ENCODE measurements at places on chromosomes 1 and 21.

DNA sequence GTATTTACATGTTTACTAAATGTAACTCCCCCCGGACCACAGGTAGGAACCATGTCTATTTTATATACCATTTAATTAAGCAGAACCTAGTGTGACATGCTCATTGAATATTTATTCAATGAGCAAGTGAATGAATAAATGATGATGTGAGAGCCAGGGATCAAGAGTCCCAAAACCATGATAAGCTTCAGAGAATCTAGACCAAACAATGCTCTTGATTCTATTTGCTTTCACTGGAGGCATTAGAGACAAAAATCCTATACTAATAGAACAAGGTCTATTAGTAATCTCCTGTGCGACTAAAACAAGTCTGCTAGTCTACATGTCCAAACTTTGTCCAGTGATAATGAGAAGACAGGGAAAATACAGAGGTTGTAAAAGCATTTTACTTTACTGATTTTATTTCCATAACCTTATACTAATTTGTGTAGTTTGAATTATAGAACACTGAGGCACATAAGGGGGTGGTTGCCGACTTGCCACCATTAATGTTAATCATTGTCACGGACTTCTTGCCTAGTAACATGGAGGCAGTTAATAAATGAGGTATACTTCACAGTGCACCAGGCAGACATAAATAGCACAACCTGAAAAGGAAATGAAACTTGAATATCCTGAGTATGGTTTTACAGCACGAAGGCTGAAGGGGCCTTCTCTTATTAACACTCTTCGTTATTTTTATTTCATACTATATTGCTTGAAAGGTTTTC is 69.8 kb downstream of the TBX15 start:
- DNase-seq: no peak

- no peak for DNase-seq
Observed at GRCh38 chr1:246815693-246816270, 91.6 kb downstream of the SCCPDH start.

DNA sequence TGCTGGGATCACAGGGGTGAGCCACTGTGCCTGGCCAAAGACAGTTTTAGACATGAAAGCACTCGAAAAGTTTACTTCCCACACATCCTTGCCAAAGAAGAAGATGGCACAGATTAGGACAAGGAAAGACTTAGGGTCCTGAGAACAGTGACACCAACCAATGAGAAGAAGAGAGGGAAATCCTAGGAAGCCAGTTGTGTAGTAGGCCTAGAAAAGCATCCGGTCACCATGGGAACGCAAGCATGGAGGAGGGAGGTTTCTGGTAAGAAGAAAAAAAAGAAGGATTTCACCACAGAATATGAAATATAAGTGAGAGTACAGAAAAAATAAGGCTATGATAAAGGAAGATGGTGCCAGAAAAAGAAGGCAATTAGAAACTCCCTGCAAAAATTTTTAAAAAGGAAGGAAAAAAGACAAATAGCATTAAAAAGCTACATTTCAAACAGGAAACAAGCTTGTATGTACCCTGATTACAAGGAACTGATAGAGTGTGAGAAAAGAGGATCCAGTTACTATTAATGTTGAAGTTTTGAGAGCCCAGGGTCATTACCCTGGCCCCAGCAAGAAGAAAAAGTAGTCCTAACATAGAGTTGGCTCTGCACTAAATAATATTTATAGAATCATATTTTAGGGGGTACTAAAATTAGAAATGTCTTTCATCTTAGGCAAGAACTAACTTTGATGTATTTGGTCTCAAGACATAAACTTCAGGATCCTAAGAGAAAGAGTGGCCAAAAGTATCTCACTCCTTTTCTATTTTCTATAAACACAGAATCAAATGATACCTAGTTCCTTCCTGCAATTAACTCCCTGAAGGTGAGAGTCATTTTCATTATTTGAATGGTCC is 16.1 kb downstream of the DIPK1A start:
- no peak for DNase-seq

GRCh38 chr1:8422510-8423268 is 104.8 kb downstream of the SLC45A1 start:
- no peak for DNase-seq

- no peak for DNase-seq
Observed at GRCh38 chr1:167905182-167905581, 8.8 kb downstream of the ADCY10 start.

GRCh38 chr21:44024257-44024656 is 12.1 kb downstream of the TRAPPC10 start:
- DNase-seq: no peak

GRCh38 chr1:192954705-192955265 is 104.4 kb downstream of the UCHL5 start:
- DNase-seq: no peak

- no peak for DNase-seq
Observed at GRCh38 chr1:231576804-231577718, 48.6 kb downstream of the TSNAX start.

DNA sequence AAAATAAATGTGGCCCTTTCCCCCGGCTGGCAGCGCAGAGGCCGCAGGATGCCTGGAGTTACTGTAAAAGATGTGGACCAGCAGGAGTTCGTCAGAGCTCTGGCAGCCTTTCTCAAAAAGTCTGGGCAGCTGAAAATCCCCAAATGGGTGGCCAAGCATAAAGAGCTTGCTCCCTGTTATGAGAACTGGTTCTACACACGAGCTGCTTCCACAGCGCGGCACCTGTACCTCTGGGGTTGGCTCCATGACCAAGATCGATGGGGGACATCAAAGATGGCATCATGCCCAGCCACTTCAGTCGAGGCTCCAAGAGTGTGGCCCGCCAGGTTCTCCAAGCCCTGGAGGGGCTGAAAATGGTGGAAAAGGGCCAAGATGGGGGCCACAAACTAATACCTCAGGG is 95.9 kb downstream of the LRIG2 start:
- DNase-seq: no peak

- no peak for DNase-seq
Observed at GRCh38 chr1:66468722-66469121, 65.2 kb upstream of the SGIP1 start.

DNA sequence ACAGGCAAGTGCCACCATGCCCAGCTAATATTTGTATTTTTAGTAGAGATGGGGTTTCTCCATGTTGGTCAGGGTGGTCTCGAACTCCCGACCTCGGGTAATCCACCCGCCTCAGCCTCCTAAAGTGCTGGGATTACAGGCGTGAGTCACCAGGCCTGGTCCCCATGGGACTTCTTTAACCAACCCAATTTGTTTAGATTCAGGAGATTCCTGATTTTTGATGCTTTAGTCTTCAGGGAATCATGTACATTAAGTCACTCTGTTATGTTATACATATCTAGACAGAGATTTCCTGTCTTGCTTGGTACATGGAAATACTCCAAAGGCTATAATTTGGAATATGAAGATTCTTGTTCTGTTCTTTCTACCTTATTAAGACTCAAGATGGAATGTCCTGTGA is 202.4 kb upstream of the L1TD1 start:
- DNase-seq: no peak

- no peak for DNase-seq
Observed at GRCh38 chr1:192435704-192436103, 118.9 kb downstream of the RGS21 start.

GRCh38 chr21:37553078-37553481 is 186.5 kb downstream of the DYRK1A start:
- DNase-seq: no peak

- DNase-seq: no peak
Observed at GRCh38 chr1:117237726-117238381, 27.1 kb upstream of the VTCN1 start.

GRCh38 chr1:22810378-22810777 is 99.7 kb downstream of the EPHB2 start:
- DNase-seq: no peak

DNA sequence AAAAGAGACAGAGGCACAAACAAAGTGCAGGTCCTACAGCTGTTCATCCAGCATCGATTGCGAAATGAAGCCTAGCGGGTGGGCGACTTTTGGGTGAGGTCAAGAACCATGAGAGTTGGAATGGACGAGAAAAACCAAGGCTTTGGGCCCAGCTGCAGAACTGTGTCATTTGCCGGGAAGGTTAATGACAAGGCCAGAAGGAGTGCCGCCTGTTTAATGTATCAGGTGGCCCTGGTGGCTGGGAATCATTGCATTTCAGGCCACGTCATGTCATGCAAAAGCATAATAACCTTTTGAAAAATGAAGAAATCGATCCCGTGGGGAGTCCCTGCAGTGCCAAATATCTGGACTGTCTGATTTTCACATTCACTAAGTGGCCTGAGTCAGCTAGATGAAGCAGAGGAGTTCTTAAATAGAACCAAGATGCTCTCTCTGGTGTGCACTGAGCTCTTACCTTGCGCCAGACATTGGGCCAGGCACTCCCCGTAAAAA is 8.1 kb upstream of the RCC2 start:
- no peak for DNase-seq

DNA sequence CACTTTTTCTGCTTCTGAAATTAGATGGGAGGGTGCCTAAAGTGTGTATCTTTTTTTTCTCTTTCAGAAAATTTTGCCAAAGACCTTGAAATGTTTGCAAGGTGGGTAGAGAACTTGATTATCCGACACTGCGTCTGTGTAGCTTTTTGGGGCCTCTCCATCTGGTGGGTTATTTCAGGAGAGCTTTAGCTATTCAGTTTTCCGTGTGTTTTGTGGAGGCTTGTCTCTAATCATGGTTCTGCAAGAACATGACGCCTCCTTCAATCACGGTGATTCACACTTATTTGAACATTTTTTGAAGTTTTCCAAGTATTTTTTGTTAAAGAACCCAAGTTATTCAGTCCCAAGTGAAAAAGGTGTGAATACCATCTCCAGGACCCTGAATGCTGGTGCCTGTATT is 4.4 kb downstream of the CENPS start:
- no peak for DNase-seq

GRCh38 chr1:67958472-67958871 is 92.0 kb downstream of the DIRAS3 start:
- no peak for DNase-seq

DNA sequence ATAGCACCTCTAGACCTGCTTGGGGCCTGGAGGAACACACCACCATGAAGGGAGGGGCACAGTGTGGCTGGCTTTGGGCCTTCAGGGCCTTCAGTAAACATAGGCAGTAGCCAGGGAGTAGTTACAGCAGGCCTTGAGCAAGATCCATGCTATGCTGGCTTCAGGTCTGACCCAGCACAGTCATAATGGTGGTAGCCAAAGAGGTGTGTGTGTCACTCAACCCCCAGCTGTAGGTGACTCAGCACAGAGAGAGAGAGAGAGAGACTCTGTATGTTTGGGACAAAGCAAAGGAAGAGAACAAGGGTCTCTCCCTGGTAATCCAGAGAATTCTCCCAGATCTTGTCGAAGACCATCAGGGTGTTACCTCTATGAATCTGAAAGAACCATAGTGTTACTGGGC is 250.5 kb upstream of the PKN2 start:
- no peak for DNase-seq

- no peak for DNase-seq
Observed at GRCh38 chr21:35232545-35233176, 183.6 kb upstream of the RUNX1 start.

DNA sequence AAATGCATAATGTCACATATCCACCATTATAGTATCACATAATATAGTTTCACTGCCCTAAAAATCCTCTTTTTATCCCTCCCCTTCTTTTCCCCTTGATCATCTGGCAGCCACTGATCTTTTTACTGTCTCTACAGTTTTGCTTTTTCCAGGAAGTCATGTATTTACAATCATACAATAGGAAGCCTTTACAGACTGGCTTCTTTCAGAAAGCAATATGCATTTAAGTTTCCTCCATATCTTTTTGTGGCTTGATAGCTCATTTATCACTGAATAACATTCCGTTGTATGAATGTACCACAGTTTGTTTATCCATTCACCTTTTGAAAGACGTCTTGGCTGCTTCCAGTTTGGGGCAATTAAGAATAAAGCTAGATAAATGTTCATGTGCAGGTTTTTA is 14.3 kb upstream of the WDTC1 start:
- no peak for DNase-seq

GRCh38 chr1:72516264-72516663 is 233.9 kb upstream of the NEGR1 start:
- DNase-seq: no peak

GRCh38 chr1:214847071-214847810 is 235.3 kb upstream of the KCNK2 start:
- DNase-seq: no peak

DNA sequence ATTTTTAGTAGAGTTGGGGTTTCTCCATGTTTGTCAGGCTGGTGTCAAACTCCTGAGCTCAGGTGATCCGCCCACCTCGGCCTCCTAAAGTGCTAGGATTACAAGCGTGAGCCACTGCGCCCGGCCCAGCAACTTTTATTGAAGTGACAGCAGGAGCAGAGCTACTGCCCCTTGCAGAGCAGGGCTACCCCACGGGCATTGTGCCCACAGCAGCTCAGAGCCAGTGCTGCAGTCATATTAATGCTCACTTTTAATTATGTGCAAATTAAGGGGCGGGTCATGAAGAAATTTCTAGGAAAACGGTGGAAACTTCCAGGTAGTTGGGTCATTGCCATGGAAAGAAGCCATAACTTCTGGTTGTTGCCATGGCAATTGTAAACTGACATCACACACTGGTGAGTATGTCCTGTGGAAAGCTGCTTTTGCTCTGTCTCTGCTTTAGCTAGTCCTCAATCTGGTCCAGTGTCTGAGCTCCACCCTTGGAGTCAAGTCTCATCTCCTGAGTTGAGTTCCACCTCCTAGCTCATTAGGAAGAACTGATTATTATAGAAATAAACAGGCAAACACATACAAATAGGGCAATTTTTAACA is 127.3 kb upstream of the ADGRL4 start:
- DNase-seq: no peak

GRCh38 chr1:197402189-197402588 is 134.1 kb downstream of the CRB1 start:
- DNase-seq: no peak

DNA sequence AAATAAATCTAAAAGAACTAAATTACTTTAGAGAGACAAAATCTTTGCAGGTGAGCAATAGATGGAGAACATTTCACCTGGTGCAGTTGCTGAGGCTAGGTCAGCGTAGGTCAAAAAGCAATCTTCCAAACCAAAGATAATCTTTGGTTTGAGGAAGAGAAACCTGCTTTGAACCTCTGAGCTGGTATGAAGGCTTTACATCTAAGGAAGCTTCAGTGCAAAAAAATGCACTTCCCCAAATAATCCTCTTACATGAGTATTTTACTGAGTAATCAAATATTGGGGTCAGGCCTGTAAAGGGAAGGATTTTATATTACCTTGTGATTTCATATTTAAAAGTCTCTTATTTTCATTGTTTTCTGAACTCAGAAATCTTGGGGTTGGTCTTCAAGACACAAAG is 223.6 kb downstream of the SRGAP2C start:
- DNase-seq: no peak

DNA sequence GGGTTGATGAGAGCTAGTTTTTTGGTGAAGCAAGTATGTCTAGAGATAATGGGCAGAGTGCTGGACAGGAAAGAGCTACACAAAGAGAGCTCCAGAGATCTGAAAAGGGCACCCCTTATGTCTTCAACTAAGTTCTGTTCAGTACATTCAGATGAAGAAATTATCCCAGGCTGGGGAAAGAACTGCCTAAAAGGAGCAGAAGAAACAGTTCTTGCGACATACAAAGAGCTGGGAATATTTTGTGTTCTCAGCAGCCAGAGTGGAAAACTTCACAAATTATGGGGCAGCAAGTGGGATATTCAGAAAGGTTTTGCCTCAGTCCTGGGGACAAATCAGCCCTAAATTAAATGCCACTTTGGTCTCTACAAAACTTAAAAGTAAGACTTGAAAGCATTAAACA is 17.4 kb upstream of the CCN1 start:
- DNase-seq: no peak

GRCh38 chr1:228983661-228984060 is 248.4 kb downstream of the RHOU start:
- DNase-seq: no peak

All from NCI-H187 (cell line).